ENCODE measurements at places on chromosomes 1 and 21.

DNA sequence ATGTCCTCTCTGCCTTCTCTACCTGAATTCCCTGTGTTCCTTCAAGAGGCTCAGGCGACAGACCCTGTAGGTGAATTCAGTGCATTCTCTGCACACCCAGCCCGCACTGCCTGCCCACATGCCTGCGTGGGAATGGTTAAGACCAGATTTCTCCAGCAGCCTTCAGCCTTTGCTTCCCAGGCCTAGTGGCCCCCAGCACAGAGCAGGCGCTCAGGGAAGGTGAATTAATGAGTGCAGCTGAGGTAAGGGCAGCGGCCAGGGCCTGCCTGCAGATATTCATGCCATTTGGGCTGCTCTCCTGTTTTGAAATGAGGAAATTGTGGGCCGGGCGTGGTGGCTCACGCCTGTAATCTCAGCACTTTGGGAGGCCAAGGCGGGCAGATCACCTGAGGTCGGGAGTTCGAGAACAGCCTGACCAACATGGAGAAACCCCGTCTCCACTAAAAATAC, 45.5 kb downstream of the IER5 start:
- no peak for DNase-seq

- DNase-seq, result no peak
Measured at GRCh38 chr1:40926441-40926840, 53.1 kb upstream of the CTPS1 start.

- no peak for DNase-seq
Measured at GRCh38 chr21:15731243-15731613, 1.4 kb downstream of the USP25 start.

- no peak for DNase-seq
Measured at GRCh38 chr1:232890340-232890943, 60.0 kb upstream of the NTPCR start.

- DNase-seq, result no peak
Measured at GRCh38 chr1:10495952-10496351, 21.2 kb downstream of the PEX14 start.

GRCh38 chr1:164564378-164564777, 5.4 kb downstream of the PBX1 start:
- no peak for DNase-seq

DNA sequence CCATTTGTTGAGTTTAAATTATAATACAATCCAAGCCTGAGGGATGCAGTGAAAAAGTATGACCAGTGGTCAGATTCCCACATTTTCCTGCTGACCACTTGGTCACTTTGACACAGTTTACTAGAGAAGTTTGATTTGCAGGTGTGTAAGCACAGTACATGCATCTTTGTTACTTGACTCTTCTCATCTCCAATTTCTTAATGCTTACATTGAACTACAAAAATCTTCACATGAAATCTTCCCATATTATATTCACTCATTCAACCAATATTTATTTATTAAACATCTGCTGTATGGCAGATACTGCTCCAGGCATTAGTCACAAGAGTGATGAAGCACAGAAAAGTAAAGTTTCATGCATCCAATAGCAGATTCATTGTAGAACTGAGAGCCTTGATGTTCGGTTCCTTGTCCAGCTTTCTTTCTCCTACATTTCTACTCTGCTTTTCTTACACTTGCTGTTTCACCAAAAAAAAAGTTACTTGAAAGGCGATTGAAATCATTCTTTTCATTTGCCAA, 211.7 kb downstream of the NFIA start:
- DNase-seq, result no peak

DNA sequence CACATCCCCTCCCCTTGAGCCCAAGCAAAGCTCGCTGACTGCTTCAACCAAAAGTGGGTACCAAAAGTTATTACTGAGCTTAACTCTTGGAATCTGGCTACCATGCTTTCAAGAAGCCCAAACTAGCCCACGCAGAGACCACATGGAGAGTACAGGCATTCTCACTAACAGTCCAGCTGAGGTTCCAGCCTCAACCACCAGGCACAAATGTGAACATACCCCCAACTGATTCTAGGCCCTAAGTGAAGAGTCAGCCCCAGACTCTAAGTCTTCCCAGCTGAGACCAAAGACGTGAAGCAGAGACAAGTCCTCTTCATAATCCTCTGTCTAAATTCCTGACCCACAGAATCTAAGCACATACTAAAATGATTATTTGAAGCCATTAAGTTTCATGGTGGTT, 36.8 kb downstream of the EVI5 start:
- DNase-seq, result no peak

- DNase-seq, result no peak
Measured at GRCh38 chr1:50270926-50271325, 152.3 kb downstream of the DMRTA2 start.

GRCh38 chr1:1306070-1306660, 1.6 kb downstream of the ACAP3 start:
- DNase-seq, result no peak

DNA sequence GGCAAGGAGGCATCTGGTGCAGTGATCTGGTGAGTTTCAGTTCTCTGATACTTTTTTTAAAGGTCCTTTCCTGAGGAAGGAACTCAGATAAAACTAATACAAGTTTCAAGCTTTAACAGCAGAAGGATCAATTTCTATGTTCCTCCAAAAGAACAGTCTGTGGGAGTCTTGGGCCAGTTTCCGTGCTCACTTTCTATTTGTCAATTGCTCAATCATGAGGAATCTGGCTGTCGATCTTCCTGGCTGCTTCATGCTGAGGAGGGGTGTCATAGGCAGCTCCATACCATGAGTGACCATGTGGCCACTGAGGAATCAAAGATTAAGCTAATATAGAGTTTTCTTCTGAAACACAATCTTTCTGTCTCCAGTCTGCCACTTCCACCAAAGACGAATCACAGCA, 11.4 kb upstream of the TMEM125 start:
- no peak for DNase-seq

- DNase-seq, result no peak
Measured at GRCh38 chr1:33390542-33390941, 40.4 kb downstream of the PHC2 start.

- no peak for DNase-seq
Measured at GRCh38 chr21:46021398-46021797, 39.8 kb downstream of the COL6A1 start.

GRCh38 chr1:60458111-60458510, 384.5 kb upstream of the C1orf87 start:
- no peak for DNase-seq

DNA sequence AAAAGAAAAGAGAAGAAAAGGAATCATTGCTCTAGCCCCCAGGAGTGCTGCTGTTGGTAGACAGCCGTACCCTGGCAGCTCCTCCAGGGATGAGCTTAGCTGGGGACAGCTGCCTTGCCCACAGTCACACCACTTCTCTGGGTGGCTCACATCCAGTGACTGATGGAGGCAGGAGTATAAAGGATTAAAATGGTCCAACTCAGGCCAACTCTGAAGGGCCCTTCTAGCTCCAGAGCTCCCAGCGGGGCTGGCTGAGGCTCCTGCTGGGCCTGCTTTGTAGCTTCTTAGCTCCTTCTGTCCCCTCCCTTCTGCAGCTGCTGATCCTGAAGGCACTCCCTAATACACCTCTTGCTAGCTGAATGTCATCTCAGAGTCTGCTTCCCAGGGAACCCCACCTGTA, 4.4 kb downstream of the CITED4 start:
- DNase-seq, result no peak

DNA sequence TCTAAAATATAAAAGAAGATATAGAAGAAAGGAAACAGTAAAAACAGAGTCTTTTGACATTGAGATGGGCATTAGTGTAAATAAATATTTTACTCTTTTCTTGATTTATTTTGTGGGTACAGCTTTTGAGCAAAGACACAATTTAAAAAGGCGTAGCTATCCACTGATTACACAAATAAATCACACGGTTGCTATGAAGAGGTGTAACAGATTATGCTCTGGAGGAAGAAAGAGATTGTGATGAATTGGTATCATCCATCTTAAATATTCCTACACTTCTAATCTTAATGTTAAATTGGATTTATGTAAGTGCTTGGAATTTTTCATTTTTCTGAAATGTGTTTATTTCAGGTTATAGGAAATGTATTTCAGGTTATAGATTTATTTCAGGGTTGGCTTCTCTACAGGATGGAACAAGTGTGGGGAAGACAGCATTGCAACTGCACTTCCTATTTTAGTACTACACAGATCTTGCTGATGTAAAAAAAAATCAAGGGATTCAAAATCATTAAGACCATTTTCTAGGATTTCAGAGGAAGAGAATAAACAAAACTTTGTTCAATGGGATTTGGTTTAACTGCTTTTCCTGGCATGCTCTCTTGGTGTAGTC, 15.3 kb downstream of the XCL1 start:
- no peak for DNase-seq

GRCh38 chr1:234853906-234854644, 244.1 kb upstream of the IRF2BP2 start:
- DNase-seq, result no peak

DNA sequence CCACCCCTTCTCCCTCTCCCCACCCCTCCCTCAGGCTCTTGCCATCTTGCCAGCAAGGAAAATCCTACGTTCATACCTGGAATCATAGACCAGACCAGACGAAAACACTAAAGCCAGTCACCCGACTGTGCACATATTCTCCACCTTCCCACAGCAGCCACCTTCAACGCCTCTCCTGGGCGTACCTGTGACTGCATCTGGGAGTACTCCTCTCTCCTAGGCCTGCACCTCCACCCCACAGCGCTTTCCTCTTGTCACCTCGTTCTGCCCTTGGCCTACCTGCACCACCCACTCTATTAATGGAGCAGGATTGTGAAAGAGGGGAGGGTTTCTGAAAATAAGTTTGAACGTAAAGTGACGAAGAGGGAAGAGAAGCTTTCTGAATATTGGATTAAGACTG, 17.8 kb downstream of the PAPPA2 start:
- DNase-seq, result no peak

GRCh38 chr1:20473894-20474293, 12.1 kb downstream of the CAMK2N1 start:
- DNase-seq, result no peak

DNA sequence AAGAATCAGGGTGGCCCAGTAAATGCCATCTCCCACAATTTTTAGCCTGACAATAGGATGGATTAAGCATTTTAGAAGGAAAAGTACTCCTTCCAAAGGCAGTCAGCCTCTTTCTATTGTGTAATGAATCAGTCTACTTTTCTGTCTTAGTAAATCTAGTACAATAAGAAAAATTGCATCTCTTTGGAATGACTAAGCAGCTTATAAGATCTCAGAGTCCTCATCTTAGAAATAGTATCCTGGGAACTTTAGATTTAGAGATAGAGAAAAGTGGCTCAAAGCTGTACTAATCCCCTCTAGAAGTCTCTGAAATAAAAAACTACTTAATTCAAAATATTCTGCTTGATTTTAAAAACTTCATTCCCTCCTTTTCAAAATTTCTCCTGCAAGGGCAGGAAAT, 81.4 kb downstream of the SLC44A5 start:
- DNase-seq, result no peak

Measured in activated T-cell treated with anti-CD3 and anti-CD28 coated beads for 4 hours (primary cell).